ENCODE measurements at places on chromosomes 11 and 22.
A peak's percentile ranks its signal among the peaks of the same experiment; 100 is the strongest.

- DNase-seq: no peak
Measured at GRCh38 chr11:7977232-7977917, 9.8 kb upstream of the EIF3F start.

GRCh38 chr22:22720724-22721261 lies 76.4 kb downstream of the GGTLC2 start:
- no peak for DNase-seq

DNA sequence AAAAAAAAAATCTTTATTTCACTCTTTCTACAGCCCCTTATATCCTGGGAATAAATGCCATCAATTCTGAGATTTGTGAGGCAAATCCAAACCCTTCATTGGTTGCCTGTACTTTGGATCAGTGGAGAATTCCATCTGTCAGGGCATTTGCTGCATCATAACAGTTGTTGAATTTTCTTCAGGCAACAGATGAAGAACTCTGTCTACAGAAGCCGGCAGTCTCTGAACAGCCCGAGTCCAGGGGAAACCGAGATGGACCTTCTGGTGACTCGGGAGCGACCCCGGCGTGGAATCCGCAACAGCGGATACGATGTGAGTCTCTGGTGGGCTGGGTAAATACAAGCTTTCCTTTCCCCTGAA lies 82.3 kb downstream of the C11orf91 start:
- DNase-seq: no peak

DNA sequence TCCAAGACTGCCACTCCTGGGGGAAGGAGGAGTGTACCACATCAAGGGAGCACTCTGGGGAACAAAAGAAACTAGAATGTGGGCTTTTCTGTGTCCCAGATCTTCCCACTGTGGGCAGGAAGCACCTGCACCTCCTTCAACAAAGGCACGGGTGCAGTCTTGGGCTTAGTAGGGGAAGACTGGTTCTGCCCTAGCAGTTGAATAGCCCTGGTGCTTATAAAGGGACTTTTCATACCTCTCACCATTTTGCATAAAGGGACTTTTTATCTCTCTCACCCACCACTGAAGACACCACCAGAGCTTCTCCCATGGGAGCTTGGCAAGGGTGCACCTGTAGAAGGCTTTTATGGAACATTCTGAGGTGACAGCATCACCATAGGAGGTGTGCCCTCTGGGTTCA lies 65.8 kb upstream of the MS4A8 start:
- DNase-seq: no peak

GRCh38 chr11:117354550-117354949 lies 26.9 kb downstream of the CEP164 start:
- no peak for DNase-seq

DNA sequence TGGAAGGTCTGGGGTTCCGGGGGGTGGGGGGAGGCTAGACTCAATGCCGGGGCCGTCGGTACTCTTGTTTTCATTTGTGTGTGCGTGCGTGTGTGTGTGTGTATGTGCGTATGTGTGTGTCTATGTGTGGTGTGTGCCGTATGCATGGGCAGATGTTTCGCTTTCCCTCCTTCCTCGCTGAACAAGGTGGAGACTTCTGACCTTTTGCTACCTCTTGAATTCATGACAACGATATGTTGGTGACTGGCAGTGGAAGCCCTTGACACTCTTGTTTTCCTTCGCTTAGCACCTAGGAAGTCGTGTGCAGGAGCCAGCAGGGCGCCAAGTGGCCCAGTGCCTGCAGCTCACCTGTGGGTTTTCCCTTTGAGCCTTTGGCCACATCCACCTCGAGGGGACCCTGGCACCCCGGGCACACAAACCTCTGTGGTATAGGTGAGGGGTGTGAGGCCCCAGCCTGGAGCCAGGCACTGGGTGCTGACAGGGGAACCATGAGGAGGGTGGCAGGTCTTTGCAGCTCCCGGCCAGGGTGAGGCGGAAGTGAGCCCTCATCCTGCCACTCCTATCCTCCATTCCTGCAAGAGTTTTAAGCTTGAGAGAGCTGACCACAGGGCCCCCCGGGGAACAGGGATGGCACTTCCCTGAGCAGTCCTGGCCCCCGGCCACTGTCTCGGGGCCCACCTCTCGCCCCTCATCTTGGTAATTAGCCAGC lies 19.3 kb upstream of the TMEM191C start:
- DNase-seq: no peak

- DNase-seq: no peak
Measured at GRCh38 chr11:76605338-76606074, 65.0 kb downstream of the LRRC32 start.

GRCh38 chr11:81487109-81487508 lies 1246.6 kb downstream of the FAM181B start:
- DNase-seq: no peak

- no peak for DNase-seq
Measured at GRCh38 chr11:12693479-12694182, 19.4 kb downstream of the TEAD1 start.

- no peak for DNase-seq
Measured at GRCh38 chr11:14972581-14973495, 687 bp upstream of the CALCA start.

DNA sequence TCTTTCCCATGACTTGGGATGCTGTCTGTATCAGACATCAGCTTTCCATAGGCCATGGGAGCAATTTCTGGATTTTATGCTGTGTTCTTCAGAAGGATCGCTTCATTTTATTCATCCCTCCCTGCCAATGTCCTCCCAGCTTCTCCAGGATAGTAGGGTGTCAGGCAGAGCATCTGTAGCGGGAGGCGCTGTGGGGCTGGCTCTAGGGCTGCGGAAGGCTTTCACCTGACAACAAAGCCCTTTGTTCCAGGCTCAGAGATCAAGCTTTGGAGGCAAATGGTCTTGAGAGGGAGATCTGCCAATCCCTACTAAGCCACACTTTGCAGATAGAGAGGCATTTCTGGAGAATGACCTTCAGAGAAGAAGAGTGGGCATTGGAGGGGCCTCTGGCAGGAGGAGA lies 29.5 kb upstream of the FTH1 start:
- DNase-seq: no peak

DNA sequence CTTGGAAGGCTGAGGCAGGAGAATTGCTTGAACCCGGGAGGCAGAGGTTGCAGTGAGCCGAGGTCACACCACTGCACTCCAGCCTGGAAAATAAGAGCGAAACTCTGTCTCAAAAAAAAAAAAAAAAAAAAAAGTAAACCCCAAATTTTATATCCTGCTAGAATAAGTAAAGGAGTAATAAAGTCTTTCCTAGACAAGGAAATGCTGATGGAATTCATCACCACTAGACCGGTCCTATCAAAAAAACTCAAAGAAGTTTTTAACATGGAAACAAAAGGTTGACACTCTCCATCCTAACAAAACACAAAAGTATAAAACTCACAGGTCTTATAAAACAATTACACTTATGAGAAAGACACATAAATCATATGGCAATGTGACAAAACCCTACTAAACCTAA lies 213.9 kb downstream of the SBF2 start:
- no peak for DNase-seq

DNA sequence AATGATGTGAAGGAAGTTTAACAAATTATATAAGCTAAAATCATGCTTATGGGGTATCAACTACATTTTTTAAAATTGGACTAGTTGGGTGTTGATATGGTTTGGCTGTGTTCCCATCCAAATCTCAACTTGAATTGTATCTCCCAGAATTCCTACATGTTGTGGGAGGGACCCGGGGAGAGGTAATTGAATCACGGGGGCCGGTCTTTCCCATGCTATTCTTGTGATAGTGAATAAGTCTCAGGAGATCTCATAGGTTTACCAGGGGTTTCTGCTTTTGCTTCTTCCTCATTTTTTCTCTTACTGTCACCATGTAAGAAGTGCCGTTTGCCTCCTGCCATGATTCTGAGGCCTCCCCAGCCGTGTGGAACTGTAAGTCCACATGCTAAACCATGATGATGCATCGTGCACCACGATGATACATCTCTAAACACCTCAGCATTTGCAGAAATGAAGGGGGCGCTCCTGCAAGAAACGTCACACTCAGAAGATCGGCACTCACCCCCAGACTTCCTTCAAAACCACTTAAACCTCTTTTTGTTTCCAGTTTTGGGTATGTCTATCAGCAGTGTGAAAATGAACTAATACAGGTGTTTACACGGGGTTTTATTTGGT lies 340.0 kb downstream of the SHANK2 start:
- no peak for DNase-seq

- no peak for DNase-seq
Measured at GRCh38 chr22:16717699-16718558, 107.3 kb downstream of the XKR3 start.

GRCh38 chr11:115242982-115243381 lies 261.2 kb downstream of the CADM1 start:
- DNase-seq: no peak

- DNase-seq: no peak
Measured at GRCh38 chr11:111438168-111438567, 59.1 kb upstream of the POU2AF1 start.

GRCh38 chr11:125945797-125946520 lies at the start of gene VSIG10L2:
Gene VSIG10L2 (plus strand): TSS chr11:125946044. CDS start chr11:125946056, 12 bp downstream.
- DNase-seq: no peak

- DNase-seq: no peak
Measured at GRCh38 chr22:19527321-19527721, 3.1 kb upstream of the CLDN5 start.

GRCh38 chr22:20951151-20951931 lies 15.7 kb upstream of the AIFM3 start:
- no peak for DNase-seq

GRCh38 chr11:69721106-69721505 lies 17.3 kb upstream of the FGF19 start:
- DNase-seq: no peak

DNA sequence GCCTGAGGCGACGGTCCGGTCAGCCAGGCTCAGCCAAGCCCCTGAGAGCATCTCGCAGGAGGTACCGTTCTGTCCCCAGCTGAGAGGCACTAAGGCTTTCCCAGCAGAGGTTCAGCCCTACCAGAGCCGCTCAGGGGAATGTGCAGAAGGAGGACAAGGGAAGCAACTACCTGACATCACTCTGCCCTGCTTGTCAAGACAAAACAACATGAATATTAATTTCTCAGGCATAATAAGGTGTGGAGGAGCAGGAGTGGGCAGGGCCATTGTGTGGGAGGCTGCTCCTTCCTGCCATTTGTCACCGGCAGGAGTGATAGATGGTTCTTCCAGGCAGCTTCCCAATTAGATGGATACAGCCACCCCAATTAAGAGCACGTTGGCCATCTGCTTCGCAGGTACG lies 181.4 kb downstream of the KIRREL3 start:
- no peak for DNase-seq

GRCh38 chr22:28984482-28985158 lies 77.0 kb downstream of the C22orf31 start:
- DNase-seq: no peak

- DNase-seq: peak; percentile 19
Measured at GRCh38 chr11:10858439-10859325, 829 bp upstream of the ZBED5 start.

DNA sequence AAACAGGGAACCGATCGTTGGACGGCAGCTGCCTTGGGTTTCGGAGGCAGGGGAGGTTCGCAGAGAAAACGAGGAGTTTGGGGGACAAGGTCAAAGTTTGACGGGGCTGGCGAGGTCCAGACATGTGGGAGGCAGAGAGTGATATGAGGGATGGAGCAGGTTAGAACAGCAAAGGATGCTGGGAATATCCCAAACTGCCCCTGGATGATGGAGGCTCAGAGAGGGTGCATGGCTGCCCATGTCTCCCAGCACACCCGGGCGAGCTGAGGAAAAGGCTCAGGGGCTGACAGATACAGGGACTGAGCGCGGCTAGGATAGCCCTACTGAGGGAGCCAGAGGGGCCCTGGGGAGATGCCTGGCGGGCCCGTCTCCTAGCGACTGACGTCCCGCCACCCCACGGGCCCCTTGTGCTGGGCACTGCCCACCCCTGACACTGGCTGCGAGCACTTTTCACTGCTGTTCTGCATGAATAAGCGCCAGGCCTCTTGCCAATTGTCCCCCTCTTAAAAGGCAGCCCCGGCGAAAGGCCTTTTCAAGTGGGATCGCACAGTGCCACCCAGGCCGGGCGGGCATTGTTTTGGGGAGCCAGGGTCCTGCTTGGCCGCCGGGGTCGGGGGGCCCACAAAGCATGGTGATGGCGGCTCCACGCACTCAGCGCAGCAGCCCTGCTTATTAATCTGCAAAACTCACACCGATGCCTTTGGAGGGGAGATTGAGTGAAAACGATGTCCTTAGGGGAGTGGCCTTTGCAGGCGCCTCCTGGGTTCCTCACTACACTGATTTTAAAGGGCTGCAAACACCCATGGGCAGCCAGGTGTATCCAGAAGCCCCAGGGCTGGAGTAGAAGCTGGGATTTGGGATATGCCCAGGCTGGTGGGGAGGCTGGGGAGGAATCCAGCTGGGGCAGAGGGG lies 90.0 kb upstream of the LINC01488 start:
- DNase-seq: no peak

DNA sequence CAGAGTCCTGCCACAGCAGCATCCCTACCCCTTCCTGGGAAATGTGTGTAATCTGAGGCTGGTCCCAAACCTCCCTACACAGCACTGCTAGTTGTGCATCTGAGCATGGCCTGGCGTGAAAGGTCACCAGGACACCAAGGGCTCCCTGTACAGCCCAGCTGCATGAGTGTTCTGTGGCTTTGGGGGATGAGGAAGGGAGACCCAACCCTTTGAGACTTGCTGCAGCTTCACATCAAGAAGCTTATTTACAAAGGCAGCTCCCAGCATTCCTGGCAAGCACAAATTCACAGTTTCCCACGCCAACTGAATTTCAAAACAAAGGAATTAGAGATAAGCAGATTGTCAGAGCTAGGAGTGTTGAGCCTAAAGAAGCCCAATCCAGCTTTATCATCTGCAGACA lies 32.2 kb downstream of the CSNK2A3 start:
- DNase-seq: no peak
